NCI-H1417 treated with DMSO at 0.1 percent for 48 hours (cell line): ENCODE measurements at places on chromosomes 13 and 19.
A peak's percentile ranks its signal among the peaks of the same experiment; 100 is the strongest.

DNA sequence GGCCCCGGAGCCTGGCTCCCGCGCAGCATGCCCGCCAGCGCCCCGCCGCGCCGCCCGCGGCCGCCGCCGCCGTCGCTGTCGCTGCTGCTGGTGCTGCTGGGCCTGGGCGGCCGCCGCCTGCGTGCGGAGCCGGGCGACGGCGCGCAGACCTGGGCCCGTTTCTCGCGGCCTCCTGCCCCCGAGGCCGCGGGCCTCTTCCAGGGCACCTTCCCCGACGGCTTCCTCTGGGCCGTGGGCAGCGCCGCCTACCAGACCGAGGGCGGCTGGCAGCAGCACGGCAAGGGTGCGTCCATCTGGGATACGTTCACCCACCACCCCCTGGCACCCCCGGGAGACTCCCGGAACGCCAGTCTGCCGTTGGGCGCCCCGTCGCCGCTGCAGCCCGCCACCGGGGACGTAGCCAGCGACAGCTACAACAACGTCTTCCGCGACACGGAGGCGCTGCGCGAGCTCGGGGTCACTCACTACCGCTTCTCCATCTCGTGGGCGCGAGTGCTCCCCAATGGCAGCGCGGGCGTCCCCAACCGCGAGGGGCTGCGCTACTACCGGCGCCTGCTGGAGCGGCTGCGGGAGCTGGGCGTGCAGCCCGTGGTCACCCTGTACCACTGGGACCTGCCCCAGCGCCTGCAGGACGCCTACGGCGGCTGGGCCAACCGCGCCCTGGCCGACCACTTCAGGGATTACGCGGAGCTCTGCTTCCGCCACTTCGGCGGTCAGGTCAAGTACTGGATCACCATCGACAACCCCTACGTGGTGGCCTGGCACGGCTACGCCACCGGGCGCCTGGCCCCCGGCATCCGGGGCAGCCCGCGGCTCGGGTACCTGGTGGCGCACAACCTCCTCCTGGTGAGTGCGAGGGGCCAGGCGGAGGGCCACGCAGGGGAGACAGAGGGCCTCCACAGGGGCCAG is at the start of gene KL:
KL (plus strand) TSS at position 10 of the 909 bp plus-strand sequence; CDS start at position 28, 18 bp downstream.
- DNase-seq, result no peak

GRCh38 chr13:30963791-30964190 is 31.3 kb downstream of the TEX26 start:
- DNase-seq, result no peak

DNA sequence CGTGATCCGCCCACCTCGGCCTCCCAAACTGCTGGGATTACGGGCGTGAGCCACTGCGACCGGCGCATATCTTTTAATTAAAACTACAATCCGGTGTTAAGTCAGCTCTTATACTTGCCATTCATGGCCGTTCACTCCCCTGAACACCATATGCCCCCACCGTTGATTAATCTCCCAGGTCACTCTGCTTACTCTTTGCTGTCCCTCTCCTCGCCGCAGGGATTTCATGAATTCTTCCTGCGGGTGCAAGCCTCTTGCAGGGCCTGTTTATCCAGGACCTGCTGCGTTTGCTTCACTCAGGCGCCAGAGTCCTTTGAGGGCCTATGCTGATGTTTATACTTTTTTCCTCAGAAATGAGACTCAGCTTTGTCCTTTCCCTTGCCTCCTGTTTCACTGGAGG is 996 bp downstream of the ERVV-2 start:
- DNase-seq, result no peak

- no peak for DNase-seq
Measured at GRCh38 chr19:44476559-44477408, 23.5 kb downstream of the ZNF180 start.

- DNase-seq, result no peak
Measured at GRCh38 chr13:41541142-41541938, 84.0 kb downstream of the RGCC start.

DNA sequence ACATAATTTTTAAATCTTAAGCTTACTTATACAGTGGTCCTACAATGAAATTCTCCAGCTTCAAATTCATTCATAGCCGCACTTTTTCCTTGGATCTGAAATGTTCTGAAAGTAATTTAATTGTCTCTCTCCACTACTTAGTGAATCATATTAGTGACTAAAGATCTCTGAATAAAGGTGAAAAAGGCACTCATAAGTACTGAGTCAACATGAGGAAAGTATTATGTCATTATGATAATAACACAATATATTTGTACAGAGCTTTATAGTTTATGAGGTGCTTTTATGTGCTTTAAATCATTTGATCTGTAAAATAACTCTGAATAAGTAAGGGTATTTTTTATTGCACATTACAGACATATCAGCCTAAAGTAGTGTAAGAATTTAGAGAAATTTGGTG is 628.2 kb upstream of the SLITRK5 start:
- peak; percentile 4 for DNase-seq

DNA sequence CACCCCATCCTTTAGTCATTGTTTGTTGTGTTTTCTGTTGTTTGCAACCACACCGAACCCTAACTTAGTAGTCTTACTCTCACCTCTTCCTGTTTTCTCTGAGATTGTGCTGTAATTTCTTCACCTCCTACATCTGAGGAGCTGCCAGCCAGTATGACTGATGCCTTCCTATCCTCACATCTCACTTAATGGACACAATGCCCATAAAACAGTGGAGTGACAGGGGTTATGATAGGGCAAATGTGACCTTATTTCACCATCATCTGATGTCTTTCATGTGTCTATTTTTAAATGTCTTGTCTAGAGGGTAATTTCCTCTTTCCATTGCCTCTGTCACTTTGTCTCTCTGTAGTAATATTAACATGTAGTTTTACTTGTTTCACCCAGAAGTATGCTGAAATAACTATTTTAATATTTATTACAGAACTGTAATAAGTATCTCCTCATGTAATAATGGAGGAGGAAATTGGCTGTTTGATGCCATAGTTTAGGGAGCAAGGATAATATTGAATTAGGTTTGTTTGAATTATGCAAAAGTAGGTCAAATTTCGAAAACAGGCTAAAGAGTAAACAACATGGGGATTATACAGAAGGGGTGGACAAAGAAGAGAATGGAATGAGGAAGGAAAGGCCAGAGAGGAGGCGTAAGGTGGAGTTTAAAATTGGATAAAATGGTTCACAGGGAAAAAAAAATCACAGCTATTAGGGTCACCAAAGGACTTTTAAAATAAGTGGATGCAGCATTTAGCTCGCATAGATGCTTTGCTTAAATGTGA is 103.5 kb upstream of the SPRY2 start:
- no peak for DNase-seq

DNA sequence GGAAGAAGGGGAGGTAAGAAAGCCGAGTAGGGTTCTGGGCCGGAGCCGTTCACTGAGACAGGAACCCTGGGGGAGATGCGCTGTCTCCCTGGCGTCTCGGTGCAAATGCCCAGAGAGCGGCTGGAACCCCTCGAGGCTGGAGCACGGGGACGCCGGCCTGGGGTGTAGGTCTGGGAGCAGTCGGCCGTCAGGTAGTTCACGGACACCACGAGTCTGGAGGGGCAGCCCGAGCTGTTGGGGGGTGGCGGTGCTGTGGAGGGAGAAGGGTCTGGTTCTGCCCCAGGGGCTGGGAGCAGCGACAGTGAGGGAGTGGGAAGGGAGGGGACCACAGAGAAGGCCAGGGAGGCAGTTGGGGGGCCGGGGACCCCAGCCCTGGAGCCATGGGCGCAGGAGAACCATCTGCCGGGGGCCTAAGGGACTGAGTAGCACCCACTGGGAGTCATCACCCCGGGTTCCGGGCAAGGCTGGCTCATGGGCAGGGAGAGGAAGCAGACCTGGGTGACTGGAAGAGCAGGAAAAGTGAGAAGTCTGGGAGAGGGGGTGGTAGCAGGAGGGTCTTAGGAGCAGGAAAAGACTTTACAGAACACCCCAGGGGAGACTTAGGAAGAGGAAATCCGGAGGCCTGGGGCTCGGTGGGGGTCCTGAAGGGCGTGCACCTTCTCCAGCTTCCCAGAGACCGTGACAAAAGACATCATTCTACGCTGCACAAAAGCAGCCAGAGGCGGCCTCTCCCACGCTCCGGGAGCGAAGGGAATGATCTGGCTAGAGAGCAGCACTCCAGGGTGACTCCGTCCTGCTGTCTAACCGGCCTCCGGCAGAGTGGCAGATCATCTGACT is 173.1 kb upstream of the SOX1 start:
- no peak for DNase-seq

DNA sequence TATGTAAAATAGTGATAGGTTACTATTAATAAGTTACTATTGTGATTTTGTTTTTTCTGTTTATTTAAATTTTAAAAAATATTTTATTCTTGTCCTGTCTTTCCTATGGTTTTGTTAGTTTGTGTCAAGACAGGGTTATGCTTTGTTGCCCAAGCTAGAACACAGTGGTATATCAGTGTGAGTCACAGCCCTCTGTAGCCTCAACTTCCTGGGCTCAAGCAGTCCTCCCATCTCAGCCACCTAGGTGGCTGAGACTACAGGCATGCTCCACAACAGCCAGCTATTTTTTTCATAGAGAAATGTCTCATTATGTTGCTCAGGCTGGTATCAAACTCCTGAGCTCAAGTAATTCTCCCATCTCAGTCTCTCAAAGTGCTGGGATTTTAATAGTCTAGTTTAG is 99.5 kb downstream of the ZNF675 start:
- no peak for DNase-seq

- no peak for DNase-seq
Measured at GRCh38 chr13:106077017-106077416, 458.4 kb downstream of the EFNB2 start.

GRCh38 chr19:7497292-7497691 is 8.5 kb upstream of the PEX11G start:
- no peak for DNase-seq

DNA sequence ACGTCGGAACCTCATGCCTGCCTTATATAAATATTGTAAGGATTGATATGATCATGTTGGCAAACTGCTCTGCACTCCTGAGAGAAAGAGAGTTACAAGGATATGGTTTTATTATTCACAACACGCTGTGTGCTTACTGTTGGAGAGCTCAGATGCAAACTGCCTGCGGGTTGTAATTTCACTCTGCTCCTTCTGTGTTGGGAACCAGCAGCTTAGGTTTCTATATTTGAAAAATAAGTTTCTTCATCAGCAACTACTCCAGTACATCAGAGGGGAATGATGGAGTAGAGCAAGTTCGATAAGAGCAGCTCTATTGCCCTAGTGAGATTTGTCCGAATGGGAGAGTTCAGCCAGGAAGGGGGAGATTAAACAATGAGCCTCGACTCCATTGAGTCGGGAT is 106.9 kb upstream of the UBL3 start:
- DNase-seq, result no peak

- DNase-seq, result no peak
Measured at GRCh38 chr19:51372021-51372648, 319 bp downstream of the NKG7 start.

DNA sequence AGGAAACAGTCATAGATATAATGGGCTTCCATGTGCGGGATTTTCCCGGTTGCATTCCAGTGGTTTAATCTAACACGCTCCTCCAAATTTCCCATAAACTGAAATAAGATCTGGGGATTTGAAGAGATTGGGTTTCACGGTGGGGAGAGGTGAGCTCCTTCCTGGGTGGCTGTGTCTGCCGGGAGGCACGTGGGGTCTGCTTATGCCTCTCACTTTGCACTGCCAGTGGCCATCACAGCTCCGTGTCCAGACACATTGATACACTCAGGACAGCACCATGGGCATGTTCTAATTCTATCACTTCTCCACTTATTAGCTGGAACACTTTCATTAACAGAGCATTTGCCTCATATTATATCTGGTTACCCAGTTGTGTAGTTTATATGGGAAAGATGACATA is 73.4 kb downstream of the SOX1 start:
- no peak for DNase-seq

- no peak for DNase-seq
Measured at GRCh38 chr19:8233370-8233769, 24.2 kb downstream of the CERS4 start.

GRCh38 chr19:49301165-49301865 is 23.7 kb downstream of the SLC6A16 start:
- DNase-seq, result no peak

DNA sequence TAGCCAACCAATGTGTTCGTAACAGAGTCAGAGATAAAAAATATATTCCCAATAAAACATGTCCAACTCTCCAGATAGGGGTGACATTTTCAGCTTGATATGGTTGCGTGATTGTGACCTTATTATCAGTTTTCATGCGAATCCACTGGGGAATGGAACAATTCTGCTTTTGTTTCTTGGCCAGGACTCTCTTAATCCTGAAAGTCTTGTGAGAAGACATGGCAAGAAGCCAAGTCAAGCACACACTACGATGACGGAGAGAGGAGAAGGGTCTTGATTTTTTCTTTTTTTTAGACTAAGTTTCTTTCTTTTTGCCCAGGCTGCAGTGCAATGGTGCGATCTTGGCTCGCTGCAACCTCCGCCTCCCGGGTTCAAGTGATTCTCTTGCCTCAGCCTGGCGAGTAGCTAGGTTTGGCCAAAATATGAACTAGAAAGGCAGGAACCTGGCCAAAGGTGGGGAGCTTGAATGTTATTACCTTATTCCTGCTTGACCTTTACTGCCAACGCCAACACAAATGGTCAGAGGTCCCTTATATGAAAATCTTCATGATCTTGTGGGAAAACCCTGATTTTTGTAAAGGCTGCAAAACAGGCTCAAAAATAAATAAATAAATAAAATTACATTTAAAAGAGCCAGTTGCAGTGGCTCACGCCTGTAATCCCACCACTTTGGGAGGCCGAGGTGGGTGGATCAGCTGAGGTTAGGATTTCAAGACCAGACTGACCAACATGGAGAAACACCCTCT is 14.5 kb downstream of the ZNF816 start:
- DNase-seq, result no peak
